Esophagus (tissue), 2 donors: ENCODE measurements at places on chromosomes 12 and 14. TPM values are rescaled to one million over a fixed set of nuclear protein-coding genes. Genes with fewer than 3 reads are reported as not detected.

DGKA gene
- polyA plus RNA-seq = 291 TPM

METTL17 gene
- polyA plus RNA-seq = 55.1 TPM

HOXC12 gene
- polyA plus RNA-seq = not detected

ATP5F1B gene
- 222 TPM for polyA plus RNA-seq

NOVA1 gene
- 0.60 TPM for polyA plus RNA-seq

KLHL33 gene
- 0.07 TPM for polyA plus RNA-seq

AGAP2 gene
- 0.94 TPM for polyA plus RNA-seq

LMO3 gene
- 1.7 TPM for polyA plus RNA-seq

SLC38A6 gene
- 3.2 TPM for polyA plus RNA-seq
